ENCODE measurements at places on chromosomes 7 and 10.
A peak's percentile ranks its signal among the peaks of the same experiment; 100 is the strongest.

DNA sequence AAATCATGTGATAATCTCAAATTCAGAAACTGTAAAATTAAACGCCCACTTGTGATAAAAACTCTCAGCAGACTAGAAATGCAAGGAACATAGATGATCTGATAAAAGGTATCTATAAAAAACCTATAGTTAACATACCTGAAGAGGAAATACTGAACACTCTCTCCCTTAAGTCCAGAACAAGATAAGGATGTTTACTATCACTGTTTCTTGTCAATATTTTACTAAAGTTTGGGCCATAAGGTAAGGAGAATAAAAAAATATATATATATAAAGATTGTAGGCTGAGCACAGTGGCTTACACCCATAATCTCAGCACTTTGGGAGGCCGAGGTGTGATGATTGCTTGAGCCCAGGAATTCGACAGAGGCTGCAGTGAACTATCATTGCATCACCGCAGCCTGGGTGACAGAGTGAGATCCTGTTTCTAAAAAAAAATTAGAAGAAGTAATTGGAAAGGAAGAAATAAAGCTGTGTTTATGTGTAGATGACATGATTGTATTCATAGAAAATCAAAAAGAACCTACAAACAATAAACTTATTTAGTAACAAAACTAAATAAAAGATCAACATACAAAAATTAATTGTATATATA, 28.4 kb downstream of the MPLKIP start:
- no peak for DNase-seq

- DNase-seq: no peak
Observed at GRCh38 chr10:77072836-77073662, 564.6 kb downstream of the KCNMA1 start.

- peak; percentile 68 for DNase-seq
Observed at GRCh38 chr7:116552602-116553001, 27.8 kb downstream of the CAV1 start.

DNA sequence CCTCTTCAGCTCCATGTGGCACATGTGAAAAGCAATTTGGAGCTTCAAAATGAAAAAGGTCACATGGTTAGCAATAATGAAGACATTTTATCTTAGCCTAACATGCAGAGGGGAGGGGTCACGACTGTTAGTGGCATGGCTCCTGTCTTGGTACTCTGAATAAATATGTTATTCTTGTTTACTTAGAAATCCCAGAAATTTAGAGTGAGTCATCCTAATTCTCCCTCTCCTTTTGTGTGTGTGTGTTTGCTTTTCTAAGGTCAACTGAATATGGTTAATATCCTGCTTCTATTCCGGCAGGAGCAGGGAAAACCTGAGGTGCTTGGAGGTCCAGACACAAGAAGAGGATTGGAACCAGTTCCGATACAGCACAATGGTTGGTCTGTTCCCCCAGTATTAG, 17.6 kb downstream of the BCCIP start:
- DNase-seq: peak; percentile 70

DNA sequence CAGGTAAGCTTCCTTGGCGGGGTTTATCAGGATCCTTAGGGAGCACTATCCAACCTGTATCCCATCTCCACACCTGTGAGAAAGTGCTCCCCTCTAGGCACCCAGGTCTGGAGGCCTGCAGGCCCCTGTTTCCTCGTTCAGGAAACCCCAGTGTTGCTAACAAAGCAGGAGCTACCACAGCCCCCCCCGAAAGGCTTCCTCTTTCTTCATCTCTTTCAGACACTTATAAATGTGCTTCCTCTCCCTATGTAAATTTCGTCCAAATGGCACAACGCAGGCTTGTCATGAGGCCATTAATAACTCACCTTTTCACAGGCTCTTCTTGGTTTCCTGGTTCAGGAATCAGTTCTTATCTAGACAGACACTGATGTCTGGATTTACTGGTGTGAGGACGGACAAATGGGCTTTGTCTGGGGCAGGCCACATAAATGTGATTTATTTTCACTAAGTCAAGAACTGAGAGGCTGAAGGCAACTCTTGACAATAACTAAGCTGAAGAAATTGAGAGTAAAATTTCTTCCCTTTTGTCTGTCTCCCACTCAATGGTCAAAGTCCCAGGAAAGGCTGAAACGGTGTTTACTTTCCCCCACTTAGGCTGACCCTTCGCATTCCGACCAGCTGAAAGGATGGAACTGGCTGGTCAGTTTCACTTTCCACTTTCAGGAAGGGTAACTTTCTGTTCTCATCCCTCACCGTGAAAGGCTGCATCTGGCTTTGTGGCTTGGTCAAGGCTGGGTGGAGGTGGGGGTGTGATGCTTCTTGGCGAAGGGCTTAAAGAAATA, 46.8 kb downstream of the PIK3AP1 start:
- no peak for DNase-seq

- no peak for DNase-seq
Observed at GRCh38 chr10:88528201-88528600, 54.9 kb downstream of the RNLS start.

- no peak for DNase-seq
Observed at GRCh38 chr7:31053986-31054385, 1.9 kb downstream of the ADCYAP1R1 start.

GRCh38 chr7:140375892-140376730, 22.2 kb downstream of the SLC37A3 start:
- DNase-seq: no peak

DNA sequence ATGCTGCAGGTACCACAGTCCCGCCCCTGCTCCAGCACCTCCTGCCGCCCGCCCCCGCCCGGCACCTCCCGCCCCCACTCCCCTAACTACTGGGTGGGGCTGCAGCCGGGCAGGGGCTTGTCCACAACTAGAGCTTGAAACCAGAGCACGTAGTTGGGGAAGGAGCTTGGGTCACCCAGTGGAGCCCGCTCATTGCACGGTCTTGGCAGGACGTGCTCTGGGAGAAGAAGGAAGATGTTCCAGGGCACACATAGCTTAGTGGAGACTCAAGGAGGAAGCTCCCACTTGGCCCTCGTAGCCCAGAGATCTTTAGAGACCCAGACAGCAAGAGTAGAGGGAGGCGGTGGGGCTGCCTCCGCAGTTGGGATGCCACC, 692 bp downstream of the IGFBP1 start:
- peak; percentile 18 for DNase-seq

- DNase-seq: peak; percentile 49
Observed at GRCh38 chr10:96910488-96911395, 78.6 kb downstream of the LCOR start.

- DNase-seq: no peak
Observed at GRCh38 chr10:30158325-30158960, 99.1 kb upstream of the JCAD start.

DNA sequence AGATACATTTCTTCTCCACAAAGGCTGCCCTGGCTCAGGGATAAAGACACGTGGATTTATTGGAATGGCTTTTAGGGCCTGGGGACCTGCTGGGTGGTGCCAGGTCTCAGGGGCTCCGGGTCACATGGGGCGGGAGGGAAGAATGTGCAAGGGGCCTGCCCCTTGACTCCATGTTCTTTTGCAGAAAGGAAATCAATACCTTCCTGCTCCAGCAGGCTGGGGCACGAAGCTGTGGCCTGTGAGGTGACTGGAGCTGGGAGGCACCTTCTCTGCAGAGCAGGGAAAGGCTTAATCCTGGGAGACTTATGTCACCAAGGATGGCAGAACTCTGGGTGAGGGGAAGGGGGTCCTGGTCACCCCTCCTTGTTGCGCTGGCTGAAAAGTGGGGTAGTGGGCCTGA, 42.3 kb upstream of the GNA12 start:
- DNase-seq: no peak

DNA sequence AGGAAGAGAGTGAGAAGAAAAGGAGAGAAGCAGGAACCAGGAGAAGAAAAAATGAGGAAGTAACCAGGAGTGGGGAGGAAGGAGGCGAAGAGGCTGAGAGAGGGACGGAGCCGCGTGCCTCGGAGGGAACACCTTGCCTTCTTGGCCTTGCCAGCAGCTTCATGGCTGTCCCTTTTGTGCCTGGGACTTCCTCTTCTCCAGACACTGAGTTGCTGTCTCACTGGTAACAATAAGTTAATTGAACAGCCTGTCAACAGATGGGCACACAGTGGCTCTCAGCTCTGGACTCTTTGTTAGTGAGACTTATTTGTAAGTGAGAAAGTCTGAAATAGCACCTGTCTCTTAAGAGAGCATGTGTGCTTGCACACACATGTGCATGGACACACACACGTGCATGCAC, 83.2 kb downstream of the GATA3 start:
- DNase-seq: no peak

DNA sequence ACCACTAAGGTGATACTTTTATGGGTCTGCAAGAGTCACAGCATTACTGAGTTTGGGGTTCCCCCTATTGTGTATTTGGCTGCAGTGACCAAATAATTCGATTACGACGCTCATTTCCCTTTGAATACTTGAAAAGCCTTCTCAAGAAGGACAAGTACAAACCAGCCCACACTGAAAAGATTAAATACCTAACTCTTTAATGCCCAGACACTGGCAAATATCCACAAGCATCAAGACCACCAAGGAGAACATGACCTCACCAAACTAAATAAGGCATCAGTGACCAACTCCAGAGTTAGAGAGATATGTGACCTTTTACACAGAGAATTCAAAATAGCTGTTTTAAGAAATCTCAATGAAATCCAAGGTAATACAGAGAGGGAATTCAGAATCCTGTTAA, 31.8 kb upstream of the SFTPD start:
- DNase-seq: no peak

DNA sequence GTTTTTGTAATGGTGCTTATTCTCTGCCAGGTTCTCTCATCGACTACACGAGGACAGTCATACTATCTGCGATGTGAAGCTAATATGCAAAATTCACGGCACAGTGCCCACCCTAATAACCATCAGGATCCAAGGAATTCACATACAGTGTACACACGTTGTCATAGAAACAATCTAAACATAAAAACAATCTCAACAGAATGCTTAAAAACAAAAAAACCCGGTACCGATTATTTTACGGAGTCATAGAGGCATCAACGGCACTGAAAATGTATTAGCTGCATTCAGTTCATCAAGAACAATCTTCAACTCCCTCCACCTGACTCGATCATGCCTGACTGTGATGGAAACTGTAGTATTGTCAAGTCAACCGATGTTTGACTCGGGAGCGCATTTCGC, 628 bp downstream of the MRPS33 start:
- peak; percentile 45 for DNase-seq

DNA sequence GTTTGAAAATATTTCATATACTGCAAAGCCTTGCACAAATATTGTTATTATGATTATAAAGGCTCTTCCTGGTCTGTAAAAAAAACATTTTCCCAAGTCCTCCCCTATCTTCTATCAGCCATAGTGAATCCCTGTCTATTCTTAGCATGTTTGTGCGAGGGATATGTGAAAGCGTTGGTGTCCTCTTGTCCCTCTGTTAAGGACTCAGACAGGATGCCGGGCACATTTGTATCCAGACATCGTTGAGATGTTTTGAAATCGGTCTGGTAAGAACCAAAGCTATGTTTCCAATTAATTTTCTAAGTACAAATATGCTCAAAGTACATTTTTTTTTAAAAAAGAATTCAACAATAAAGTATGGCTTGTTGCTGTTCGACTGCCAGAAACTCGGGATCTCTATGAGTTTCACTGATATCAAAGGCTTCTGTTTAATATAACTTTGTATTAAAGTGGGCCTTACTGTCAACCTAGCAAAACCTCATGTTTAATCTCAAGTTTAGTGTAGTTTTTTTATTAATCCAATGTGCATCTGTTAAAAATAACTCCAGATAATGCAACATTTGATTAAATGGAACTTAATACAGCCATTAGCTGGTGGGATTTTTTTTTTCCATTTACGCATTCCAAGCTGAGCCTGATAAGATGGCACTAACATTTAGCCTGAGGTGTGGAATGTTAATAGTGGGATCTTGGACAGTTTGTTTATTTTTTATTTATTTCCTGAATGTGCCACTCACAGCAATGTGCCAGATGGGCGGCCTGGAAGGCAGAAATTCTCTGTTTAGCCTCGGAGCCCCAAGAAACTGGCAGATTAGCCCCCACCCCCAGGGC, 754.3 kb downstream of the LRMDA start:
- no peak for DNase-seq

DNA sequence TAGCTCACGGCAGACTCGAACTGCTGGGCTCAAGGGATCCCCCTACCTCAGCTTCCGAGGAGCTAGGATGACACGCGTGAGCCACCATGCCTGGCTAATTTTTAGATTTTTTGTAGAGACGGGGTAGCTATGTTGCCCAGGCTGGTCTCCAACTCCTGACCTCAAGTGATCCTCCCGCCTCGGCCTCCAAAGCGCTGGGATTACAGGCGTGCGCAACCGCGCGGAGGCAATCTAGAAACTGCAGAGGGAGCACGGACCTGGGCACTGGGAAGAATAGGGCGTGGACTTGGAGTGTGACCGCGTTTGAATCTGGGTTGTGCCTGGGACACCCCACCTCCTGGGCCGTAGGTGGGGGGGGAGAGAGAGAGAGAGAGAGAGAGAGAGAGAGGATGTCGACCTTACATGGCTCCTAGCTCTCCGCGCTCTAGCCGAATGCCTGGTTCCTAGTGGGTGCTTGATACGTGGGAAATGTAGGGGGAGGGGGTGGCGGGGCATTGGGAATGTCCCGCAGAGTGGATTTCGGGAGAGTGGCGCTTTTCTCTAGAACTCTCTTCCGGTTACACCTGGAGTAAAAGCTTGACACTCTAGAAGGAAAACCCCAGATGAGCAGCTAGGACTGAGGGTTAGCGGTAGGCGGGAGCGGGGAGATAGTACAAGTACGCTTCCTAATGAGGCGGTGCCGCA, 1.2 kb upstream of the MAP3K8 start:
- no peak for DNase-seq

DNA sequence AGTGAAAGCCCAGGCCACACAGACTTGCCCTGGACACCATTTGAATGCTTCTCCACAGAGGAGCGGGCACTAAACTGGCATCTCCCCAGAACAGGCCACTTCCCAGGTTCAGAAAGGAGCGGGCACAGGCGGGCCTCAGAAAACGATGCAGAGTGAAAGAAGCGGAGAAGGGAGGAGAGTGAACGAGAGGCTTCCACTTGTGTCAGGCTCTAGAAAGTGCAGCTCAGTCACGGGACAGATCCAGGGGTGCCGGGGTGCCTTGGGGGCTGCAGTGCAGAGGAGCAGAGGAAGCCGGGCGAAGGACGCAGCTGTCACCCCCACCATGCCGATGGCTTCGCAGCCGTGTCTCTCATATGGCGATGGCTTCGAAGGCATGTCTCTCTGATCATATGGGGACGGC, 26.1 kb upstream of the PRKAR1B start:
- no peak for DNase-seq

GRCh38 chr10:129629911-129630310, 162.9 kb downstream of the MGMT start:
- DNase-seq: no peak

GRCh38 chr10:112811741-112812551, 138.1 kb upstream of the TCF7L2 start:
- no peak for DNase-seq

- no peak for DNase-seq
Observed at GRCh38 chr7:123823898-123824753, 20.8 kb upstream of the HYAL4 start.
